ENCODE measurements at places on chromosomes 3 and 15.

GRCh38 chr3:29345516-29346300 lies 64.8 kb downstream of the RBMS3 start:
- DNase-seq: no peak

DNA sequence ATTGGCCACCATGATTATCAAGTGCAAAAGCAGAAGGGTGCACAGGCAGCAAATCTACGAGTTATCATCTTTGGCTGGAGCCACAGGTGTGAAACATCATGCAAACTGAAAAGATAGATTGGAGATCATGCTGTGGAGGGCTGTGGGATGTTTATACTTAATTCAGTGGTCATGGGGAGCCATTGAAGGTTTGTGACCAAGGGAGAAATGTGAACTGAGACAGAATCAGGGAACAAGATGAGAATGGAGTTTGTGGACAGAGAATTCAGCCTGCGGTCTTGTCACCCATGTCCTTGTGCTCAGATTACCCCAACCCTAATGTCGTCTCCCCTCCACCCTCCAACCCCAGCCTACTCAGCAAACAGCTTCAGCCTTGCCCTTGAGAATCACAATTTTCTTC lies 62.9 kb upstream of the ACAN start:
- no peak for DNase-seq

GRCh38 chr3:154011036-154011435 lies 110.2 kb upstream of the ARHGEF26 start:
- no peak for DNase-seq

DNA sequence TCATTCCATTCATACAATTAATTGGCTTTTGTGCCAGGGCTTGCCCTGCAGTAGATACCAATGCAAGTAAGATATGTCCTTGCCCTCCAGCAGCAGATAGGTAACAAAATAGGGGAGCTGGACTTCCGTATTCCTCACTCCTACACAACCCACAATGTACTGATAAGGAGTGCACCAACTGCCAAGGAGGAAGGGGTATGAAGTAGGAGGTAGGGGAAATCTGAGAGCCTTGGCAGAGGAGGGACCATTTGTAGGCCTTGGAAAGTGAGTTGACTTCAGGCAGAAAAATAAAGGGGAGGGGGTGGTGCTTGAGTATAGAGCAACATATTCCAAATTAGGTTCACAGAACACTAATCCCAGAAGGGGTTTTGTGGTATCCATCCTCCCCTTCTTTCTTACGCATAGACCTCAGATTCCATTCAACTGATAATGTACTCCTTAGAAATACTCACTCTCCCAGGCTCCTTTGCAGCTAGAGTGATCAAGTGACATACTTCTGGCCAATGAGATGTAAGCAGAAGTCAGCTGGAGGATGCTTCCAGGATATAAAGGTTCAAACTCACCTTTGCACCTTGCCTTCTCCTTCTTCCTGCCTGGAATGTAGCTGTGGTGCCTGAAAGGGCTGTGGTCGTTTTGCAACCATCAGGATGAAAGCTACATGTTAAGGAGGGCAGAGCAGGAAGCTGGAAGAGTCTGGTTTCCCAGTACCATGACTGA lies 127.1 kb upstream of the SMAD3 start:
- DNase-seq: no peak

GRCh38 chr15:75416584-75416983 lies 34.9 kb downstream of the SIN3A start:
- DNase-seq: no peak

DNA sequence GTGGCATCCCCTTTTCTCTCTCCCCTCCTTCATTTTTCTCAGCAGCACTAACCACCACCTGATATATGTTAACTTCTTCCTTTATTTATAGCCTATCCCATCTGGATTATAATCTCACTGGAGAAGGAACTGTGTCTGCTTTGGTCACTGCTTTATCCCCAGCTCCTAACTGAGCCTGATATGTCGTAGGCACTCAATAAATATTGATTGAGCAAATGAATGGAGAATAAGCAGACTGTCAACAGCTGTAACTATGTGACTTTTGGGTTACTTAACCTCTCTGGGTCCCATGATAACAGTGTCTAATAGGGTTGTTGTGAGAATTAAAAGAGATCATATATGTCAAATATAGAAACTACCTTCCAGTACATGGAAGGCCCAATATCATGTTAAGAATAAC lies 127.9 kb downstream of the MECOM start:
- DNase-seq: no peak

DNA sequence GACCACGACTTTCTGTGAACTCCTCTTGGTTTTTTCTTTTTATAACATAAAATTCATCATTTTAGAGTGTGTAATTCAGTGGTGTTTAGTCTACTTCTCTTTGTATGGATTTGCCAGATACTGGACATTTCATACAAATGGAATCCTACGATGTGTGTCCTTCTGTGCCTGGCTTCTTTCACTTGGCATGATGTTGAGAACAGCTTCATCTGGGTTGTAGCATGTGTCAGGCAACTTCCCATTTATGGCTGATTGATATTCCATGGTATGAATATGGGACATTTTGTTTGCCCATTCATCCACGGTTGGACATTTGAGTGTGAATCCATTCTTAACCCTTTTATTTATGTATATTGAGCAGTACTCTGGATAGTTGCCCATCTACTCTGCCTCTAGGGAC lies 82.7 kb upstream of the KLF13 start:
- DNase-seq: no peak

- DNase-seq: no peak
These were observed 102.5 kb downstream of the MYH15 start for GRCh38 chr3:108407886-108408285.

GRCh38 chr15:39209548-39210211 lies 371.2 kb upstream of the THBS1 start:
- no peak for DNase-seq
